Nasal cavity respiratory epithelium epithelial cell of viscerocranial mucosa (primary cell): ENCODE measurements at places on chromosomes 13 and 19. TPM values are rescaled to one million over a fixed set of nuclear protein-coding genes. Genes with fewer than 3 reads are reported as not detected.

YJEFN3 gene
- total RNA-seq: 0.43 TPM in 1 of 2 replicates, not detected in the other

CYP2B6 gene
- not detected in 2 replicates for total RNA-seq

ZNF813 gene
- 6.8 and 8.0 TPM in 2 replicates for total RNA-seq

PALM gene
- 0.34 and 23.0 TPM in 2 replicates for total RNA-seq

PRR19 gene
- under 0.01 and 1.1 TPM in 2 replicates for total RNA-seq

CLDND2 gene
- not detected in 2 replicates for total RNA-seq

CYSLTR2 gene
- total RNA-seq: not detected in 2 replicates

DCLK1 gene
- total RNA-seq: under 0.01 and 3.4 TPM in 2 replicates

ZNF837 gene
- total RNA-seq: 1.6 and 2.7 TPM in 2 replicates

CLDN10 gene
- 4.2 TPM in 1 of 2 replicates, not detected in the other for total RNA-seq

LMTK3 gene
- total RNA-seq: 1.0 and 3.6 TPM in 2 replicates

NLRP7 gene
- total RNA-seq: under 0.01 TPM in 1 of 2 replicates, not detected in the other

AMER2 gene
- not detected in 2 replicates for total RNA-seq

SYNE4 gene
- total RNA-seq: 1.4 and 5.2 TPM in 2 replicates

SOX1 gene
- total RNA-seq: not detected in 2 replicates

ANGPTL8 gene
- total RNA-seq: not detected in 2 replicates

WDR88 gene
- not detected in 2 replicates for total RNA-seq

ACER1 gene
- total RNA-seq: not detected in 2 replicates

ZNF570 gene
- 5.8 and 8.8 TPM in 2 replicates for total RNA-seq

CSNK1A1L gene
- not detected in 2 replicates for total RNA-seq

RFPL4AL1 gene
- total RNA-seq: not detected in 2 replicates

PRRG2 gene
- 5.4 and 7.9 TPM in 2 replicates for total RNA-seq

ZNF536 gene
- total RNA-seq: not detected in 2 replicates

FRY gene
- 0.93 and 1.7 TPM in 2 replicates for total RNA-seq

ZNF763 gene
- 0.68 and 1.9 TPM in 2 replicates for total RNA-seq

ZNF324B gene
- 12.0 and 15.9 TPM in 2 replicates for total RNA-seq

CELF5 gene
- 0.07 TPM in 1 of 2 replicates, not detected in the other for total RNA-seq

C19orf25 gene
- 29.7 and 32.3 TPM in 2 replicates for total RNA-seq

RNF225 gene
- 1.4 and 2.1 TPM in 2 replicates for total RNA-seq

LGALS14 gene
- total RNA-seq: not detected in 2 replicates

SBSN gene
- 16.5 and 67.3 TPM in 2 replicates for total RNA-seq

ARHGEF7 gene
- total RNA-seq: 22.9 and 36.9 TPM in 2 replicates

TMEM150B gene
- not detected in 2 replicates for total RNA-seq

CALR3 gene
- under 0.01 and 0.07 TPM in 2 replicates for total RNA-seq
